ENCODE measurements at places on chromosomes 3 and 15.

DNA sequence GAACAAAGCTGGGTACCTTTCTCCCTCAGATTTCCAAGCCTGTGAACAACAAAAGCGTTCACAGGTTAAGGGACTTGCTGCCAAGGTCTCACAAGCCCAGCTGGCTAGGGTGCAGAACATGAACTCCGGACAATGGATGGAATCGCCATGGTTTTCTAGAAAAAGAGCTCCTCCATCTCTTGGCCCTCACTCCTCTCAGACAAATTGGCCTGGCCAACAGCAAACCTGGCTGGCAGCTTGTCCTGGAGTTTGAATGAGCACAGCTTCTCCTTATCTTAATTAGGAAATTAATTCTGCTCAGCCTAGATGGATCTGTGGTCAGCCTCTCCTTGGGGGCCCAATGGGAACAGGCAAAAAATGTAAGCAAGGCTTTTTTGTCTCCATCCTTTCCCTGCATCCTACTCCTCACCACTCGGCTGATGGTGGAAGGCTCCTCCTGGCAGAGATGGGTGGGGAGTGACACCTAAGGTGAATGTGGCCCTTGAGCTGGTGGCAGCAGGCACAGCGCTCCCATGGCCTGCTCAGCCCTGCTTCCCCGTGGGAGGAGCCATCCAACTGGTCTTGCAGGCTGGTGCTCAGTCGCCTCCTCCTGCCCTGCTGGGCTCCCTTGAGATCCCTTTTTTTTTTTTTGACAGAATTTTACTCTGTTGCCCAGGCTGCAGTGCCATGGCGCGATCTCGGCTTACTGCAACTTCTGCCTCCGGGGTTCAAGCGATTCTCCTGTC is 5.8 kb downstream of the KLHL25 start:
- DNase-seq: no peak

- no peak for DNase-seq
Observed at GRCh38 chr3:102471491-102471890, 36.7 kb downstream of the ZPLD1 start.

DNA sequence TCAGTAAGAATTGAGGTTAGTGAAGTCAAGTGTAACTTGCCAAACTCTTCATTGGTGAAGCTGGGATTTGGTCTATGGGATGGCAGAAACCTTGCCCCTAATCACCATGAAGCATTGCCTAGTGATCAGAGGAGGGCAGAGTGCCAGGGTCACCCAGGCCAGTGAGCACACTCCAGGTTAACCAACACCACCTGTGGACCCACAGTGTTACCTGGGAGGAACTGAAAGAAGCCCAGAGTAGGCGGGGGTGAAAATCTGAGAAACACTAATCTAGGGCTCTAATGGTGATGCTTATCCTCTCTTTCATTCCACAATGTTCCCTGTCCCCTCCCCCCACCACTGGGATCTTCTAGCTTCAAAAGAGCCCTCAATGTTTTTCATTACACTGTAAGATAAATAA is 372.8 kb downstream of the CTNNB1 start:
- DNase-seq: no peak

GRCh38 chr3:25107918-25108617 is 320.0 kb upstream of the RARB start:
- no peak for DNase-seq

- DNase-seq: no peak
Observed at GRCh38 chr3:115217292-115217677, 70.2 kb upstream of the ZBTB20 start.

GRCh38 chr3:170766823-170767575 is 103.0 kb downstream of the RPL22L1 start:
- no peak for DNase-seq

DNA sequence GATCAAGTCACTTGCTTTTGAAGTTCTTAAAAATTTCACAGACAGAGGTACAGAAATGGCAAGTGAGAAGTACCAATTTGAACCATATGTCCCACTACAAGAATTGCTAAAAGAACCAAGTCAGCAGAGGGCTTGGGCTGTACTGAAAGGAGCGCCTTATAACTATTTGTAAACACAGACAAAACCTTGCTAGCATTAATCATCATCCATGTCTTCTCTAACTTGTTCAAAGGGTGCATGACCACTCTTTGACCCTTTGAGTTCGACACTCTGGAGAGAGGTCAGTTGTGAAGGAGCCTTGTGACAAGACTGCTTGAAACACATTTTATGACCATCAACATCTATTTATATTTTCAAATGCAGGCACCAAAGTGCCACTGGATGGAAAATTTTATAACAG is 191.7 kb downstream of the PDZRN3 start:
- no peak for DNase-seq

DNA sequence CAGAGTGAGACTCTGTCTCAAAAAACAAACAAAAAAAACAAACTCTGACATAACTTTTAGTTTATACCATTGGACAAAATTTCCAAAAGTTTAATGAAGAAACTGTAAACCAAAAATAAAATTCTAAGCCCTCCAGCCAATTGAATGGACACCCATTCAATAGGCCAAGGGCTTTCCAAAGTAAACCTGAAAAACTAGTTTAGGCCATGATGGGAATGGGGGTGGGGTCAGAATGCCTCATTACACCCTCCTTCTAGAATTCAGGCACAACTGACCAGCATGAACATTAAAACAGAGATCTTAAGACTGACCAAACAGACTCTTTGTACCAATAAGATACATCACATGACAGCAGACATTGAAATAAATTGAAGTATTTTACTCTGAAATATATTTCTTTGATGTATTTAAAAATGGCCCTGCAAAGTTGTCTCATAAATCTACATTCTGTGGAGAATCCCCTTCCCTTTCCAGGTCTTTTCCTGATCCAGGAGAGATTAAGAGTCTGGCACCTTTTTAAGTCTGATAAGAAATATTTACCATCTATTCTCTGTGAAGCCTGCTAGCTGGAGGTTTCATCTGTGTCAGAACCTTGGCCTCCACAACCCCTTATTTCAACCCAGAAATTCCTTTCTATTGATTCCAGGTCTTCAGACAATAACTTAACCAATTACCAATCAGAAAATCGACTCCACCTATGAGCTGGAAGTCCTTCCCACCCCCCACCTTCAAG is 15.7 kb downstream of the THOC7 start:
- no peak for DNase-seq

DNA sequence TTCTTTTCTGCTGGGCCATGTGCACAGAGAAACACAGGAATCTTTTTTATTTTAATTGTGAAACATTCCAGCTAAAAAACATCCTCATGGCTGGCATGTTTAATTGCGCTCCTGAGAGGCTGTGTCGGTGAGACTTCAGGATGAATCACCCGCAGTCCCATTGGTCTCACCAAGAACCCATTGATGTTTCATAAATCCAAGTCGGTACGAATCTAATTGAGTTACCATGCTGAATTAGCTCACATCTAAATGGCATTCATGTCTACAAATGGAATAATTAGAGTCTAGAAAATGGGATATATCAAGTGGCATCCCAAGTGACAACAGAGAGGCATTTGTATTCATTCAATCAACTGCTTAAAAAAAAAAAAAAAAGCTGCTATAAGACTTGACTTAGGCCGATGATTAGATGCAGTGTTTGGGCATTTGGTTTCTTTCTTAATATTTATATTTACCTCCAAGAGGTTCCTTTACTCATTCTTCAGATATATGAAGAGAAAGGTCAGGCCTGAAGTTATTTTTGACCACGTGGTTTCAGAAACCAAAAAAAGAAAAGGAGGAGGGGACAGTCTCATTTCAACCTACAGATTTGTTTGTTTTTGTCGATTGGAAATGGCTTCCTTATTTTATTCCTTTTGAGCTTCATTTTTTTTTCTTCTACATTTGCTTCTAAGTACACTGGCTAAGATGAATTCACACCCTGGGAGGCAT is 79.1 kb upstream of the FOXB1 start:
- no peak for DNase-seq

DNA sequence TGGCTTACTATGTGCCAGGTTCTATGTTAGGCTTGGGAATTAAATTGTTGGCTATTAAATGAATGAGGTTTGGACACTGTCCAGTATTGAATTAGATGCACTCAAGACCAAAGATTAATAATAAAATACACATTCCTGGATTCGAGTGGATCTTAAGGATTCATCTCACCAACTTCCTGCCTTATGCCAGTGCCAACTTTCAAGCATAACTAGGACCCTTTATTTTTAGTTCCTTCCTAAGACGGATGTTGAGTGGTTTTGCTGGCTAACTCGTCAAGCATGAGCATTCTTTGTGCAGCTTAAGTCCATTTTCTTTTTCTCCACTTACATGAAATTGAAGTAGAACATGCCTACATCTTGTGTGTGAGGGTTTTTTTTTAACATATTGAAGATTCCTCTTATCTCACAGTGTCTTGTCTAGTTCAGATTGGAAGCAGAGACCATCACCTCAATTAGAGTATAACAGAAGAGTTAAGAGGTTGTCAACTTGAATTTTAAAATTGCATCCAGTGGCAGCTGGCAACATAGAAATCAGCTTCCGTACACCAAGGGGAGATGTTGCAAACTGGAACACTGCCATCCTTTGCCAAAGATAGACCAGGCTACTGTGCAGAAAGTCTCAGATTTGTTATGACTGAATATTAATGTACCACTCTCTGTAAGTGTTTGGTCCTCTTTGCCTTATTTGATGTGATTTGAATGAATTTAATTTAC is 106.3 kb upstream of the BFSP2 start:
- DNase-seq: no peak

- DNase-seq: no peak
Observed at GRCh38 chr3:82386647-82387046, 625.2 kb upstream of the GBE1 start.

DNA sequence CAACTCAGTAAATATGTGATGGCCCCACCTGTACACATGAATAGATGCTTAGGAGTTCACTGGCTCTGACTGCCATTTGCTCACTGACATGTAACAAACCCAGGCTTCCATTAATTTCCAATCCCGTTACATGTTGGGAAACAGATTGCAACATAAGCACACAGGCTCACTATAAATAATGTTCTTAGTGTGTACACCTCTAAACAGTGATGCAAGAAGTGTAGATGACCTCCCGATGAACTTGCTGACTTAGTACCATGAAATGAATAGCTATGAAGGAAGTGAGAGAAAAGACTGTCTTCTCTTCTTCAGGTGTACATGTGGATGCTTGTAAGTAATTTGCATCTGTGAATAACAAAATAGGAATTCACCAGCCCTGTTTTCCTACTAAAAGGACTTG is 21.4 kb upstream of the FSIP1 start:
- no peak for DNase-seq

DNA sequence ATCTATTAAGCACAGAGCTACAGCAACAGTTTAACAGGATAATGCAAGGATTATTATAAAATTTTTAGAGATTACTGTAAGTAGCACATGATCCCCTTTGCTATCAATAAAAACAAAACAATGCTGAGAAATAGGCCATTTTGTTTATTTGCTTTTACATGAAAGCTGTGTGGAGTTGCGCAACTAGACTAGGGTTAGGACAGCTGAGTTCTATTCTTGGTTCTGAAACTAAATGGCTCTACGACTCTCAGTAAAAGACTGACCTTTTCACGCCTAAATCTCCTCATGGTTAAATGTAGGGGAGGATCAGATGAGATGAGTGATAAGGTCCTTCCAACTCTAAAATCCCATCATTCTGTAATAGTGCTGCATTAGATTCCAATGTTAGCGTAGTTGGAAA is 25.0 kb downstream of the KCNMB2 start:
- DNase-seq: no peak

- no peak for DNase-seq
Observed at GRCh38 chr15:95281470-95281869, 1049.0 kb upstream of the NR2F2 start.

GRCh38 chr15:95840004-95840403 is 490.5 kb upstream of the NR2F2 start:
- DNase-seq: no peak

GRCh38 chr3:86624192-86624591 is 366.8 kb downstream of the VGLL3 start:
- no peak for DNase-seq

DNA sequence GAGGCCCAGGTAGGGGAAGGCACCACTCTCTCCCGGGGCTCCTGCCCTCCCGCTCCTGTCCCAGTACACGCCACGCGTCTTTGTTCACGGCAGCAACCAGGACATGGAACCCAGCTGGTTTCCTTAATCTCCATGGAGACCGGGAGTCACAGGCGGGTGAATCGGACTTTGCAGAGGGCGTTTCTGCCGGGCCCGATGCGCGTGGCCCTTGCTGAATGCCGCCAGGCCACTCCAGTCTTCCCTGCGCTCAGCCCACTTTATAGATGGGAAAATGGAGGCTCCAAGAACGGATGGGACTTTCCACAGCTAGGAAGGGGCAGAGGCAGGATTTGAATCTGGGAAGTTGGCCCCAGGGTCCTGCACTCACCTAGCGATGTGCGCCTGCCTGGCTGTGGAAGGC is 7.4 kb downstream of the PLXND1 start:
- no peak for DNase-seq

- no peak for DNase-seq
Observed at GRCh38 chr3:186626254-186626847, 13.5 kb downstream of the AHSG start.

DNA sequence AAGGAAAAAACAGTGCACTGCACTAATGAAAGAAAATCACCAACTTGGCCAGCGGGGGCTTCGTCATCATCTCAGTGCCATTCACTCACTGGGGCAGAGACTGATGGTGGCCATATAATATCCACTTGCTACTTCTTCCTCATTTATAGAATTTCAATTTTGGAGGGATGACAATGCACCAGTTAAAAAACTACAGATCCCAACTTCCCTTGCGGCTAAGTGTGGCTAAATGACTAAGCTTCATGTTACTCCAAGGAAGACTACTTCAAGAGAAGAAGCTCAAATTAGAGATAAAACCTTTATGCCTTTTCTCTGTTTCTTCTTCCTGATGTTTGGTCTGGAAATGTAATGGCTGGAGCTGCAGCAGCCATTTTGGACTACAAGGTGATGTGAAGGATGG is 38.8 kb downstream of the NGLY1 start:
- DNase-seq: no peak

DNA sequence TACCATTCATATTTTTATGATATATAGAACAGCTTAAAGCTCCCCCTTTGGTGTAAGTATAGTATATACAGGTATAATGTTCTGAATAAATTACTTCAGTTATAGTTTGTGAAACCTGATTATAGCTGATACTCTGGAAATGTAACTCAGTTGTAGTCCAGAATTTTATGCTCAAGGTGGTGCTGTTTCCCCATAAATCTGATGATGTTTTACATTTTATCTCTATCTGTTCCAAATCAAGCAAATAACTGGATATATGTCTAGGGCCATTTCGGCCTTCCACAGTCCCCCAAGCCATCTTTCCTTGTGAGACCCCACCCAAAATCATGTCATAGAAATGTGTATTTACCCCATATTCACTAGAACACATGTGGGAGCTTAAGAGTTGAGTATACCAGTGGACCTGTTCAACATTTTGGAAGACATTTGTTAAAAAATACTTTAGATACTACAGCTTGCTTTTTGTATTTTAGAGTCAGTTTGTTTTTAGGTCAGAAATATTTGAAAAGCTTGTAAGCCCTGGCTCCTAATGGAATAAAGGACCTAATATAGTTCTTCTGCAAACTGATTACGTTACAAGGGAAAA is 107.1 kb downstream of the ATG7 start:
- peak; percentile 39 for DNase-seq

DNA sequence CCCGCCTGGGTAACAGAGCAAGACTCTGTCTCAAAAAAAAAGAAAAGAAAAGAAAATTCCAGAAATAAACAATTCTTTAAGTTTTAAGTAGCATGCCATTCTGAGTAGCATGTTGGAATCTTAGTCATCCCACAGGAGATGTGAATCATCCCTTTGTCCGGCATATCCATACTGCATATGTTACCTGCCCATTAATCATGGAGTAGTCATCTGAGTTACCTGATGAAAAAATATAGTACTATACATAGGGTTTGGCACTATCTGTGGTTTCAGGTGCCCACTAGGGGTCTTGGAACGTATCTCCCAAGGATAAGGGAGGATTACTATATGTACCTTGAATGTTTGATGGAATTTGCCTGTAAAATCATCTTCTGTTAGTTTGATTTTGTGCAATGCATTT is 6.3 kb upstream of the CCR4 start:
- DNase-seq: no peak

All from Jurkat, Clone E6-1 (cell line).